GM23338 (cell line): ENCODE measurements at places on chromosomes 1 and 21. TPM values are rescaled to one million over a fixed set of nuclear protein-coding genes. Genes with fewer than 3 reads are reported as not detected.

Gene PRAMEF7
- total RNA-seq = not detected in 2 replicates

Gene AGT
- not detected in 2 replicates for total RNA-seq

Gene SNX7
- total RNA-seq = 23.0 and 31.9 TPM in 2 replicates

Gene FCRL6
- not detected in 2 replicates for total RNA-seq

Gene SMPDL3B
- total RNA-seq = 78.5 and 83.1 TPM in 2 replicates

DNA sequence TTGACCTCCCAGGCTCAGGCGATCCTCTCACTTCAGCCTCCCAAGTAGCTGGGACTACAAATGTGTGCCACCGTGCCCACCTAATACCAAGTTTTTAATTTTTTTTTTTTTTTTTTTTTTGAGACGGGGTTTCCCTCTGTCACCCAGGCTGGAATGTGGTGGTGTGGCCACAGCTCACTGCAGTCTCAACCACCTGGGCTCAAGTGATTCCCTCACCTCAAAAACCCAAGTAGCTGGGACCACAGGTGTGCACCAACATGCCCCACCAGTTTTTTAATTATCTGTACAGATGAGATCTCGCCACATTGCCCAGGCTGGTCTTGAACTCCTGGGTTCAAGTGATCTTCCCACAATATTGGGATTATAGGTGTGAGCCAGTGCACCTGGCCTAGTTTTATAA is 22.7 kb downstream of the PTP4A2 start:
- DNase-seq = no peak
- H3K36me3 ChIP-seq = peaks cover 20% of the 10 kb centered on the region; the same call in 1 of the 2 replicates
- no peak overlapping the region for H3K4me3 ChIP-seq
- no peaks in the 10 kb centered on the region for H3K4me1 ChIP-seq

DNA sequence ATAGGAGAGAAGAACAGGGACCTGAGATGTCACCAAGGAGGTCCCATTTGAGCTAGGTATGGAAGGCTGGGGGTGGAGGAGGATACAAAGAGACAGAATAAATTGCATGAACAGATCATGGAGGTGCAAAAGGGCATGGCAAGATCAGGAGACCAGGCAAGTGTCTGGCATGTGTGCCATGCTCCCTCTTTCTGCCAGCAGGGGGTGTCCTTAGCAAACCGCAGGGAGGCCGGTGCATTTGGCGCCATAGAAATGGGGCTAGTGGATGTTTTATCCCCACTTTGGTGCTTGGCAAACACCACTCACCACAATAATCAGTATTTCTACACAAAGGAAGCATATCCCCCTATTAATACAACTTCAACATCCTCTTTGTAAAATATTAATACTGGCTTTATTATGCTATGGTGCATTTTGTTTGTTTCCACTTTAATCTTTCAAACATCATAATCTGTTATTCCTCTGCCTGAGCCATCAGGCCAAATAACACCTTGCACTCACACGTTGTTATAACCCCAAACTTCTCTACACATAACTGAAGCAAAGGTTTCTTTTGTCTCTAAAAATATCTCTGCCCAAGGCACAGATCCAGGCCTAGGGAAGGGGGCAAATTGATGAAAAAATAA is 25.9 kb downstream of the S100A6 start:
- H3K4me1 ChIP-seq = no peaks in the 10 kb centered on the region
- DNase-seq = peak; percentile 74
- no peaks in the 10 kb centered on the region for H3K27me3 ChIP-seq
- no peak overlapping the region for H3K27ac ChIP-seq

DNA sequence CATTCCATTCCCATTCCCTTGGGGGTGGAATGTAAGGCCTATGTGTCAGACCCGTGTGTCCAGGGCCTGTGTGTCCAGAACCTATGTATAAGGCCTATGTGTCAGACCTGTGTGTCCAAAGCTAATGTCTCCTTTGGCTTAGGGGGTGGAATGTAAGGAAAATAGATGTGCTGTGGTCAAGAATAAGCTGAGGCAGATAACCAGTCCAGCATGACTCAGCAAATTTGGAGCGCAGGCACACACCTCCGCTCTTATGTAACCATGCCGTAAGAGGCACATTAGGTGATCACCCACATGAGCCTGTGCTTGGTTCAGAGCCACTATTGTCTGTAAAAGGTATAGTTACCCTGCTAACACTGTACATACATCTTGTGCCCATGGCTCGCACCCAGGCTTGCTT is 150.8 kb upstream of the SGIP1 start:
- H3K4me1 ChIP-seq = peaks cover 11% of the 10 kb centered on the region
- peaks cover 17% of the 10 kb centered on the region for H3K36me3 ChIP-seq
- no peaks in the 10 kb centered on the region for H3K27me3 ChIP-seq
- H3K27ac ChIP-seq = no peak overlapping the region
- H3K4me3 ChIP-seq = no peak overlapping the region
- peak; percentile 45 for DNase-seq

GRCh38 chr1:8019229-8019620 is 6.9 kb downstream of the ERRFI1 start:
- no peaks in the 10 kb centered on the region; the same call in 1 of the 2 replicates for H3K36me3 ChIP-seq
- no peak for DNase-seq
- H3K27ac ChIP-seq = peak overlapping the region; percentile 34
- H3K4me3 ChIP-seq = peak overlapping the region; percentile 7; the same call in 1 of the 2 replicates

GRCh38 chr1:205545991-205546390 is 41.5 kb downstream of the CDK18 start:
- no peaks in the 10 kb centered on the region for H3K36me3 ChIP-seq
- no peaks in the 10 kb centered on the region; the same call in 1 of the 2 replicates for H3K4me1 ChIP-seq
- no peak overlapping the region for H3K4me3 ChIP-seq

DNA sequence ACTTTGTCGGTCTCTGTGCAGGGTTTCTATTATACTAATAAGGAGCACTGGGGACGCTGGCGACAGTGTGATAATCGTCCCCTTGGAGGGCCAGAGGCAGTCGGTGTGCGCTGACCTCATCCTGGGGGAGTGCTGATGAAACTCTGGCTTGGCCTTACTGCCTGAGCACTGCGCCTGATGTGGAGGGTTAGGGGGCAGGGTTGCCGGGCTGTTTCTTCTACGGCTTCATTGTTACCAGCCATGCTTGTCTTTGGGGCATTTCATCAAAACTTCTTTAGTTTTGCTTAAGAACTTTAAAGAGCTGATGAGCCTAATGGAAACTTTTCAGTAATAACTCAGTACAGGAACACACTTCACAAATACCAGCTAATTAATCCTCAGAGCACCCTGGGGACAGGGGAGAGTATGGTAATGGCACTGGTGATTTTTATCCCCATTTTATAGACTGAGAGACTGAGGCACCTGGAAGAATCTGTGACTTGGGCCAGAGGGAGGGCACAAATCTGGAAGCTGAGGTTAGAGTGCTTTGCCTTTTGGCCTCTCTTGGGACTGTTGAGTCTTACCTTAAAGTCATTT is 81.8 kb downstream of the PEX14 start:
- peak; percentile 55 for DNase-seq
- H3K27me3 ChIP-seq = no peaks in the 10 kb centered on the region
- H3K4me1 ChIP-seq = peaks cover 30% of the 10 kb centered on the region
- peak overlapping the region; percentile 90 for H3K27ac ChIP-seq
- no peak overlapping the region for H3K4me3 ChIP-seq

GRCh38 chr1:245520611-245521010 is 365.8 kb downstream of the KIF26B start:
- no peaks in the 10 kb centered on the region for H3K27me3 ChIP-seq
- DNase-seq = no peak
- no peaks in the 10 kb centered on the region for H3K4me1 ChIP-seq
- H3K36me3 ChIP-seq = no peaks in the 10 kb centered on the region
- H3K4me3 ChIP-seq = no peak overlapping the region
- no peak overlapping the region for H3K27ac ChIP-seq

DNA sequence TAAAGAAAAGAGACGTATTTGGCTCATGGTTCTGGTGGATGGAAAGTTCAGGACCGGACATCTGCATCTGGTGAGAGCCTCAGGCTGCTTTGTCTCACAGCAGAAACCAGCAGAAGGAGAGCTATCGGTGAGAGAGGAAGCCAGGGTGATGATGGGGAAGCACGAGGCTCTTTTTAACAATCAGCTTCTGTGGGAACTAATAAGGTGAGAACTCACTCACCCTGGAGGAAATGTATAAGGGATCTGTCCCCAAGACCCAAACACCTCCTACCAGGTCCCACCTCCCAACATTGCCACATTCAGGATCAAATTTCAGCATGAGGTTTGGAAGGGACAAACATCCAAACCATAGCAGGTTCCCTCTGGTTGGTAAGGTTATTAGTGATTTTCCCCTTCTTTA is 32.8 kb downstream of the ASTN1 start:
- H3K36me3 ChIP-seq = no peaks in the 10 kb centered on the region
- no peak overlapping the region for H3K4me3 ChIP-seq
- H3K27ac ChIP-seq = no peak overlapping the region
- DNase-seq = no peak
- peaks cover 5% of the 10 kb centered on the region; the same call in 1 of the 2 replicates for H3K4me1 ChIP-seq

- H3K36me3 ChIP-seq = no peaks in the 10 kb centered on the region
- H3K4me1 ChIP-seq = no peaks in the 10 kb centered on the region
- no peaks in the 10 kb centered on the region for H3K27me3 ChIP-seq
Measured at GRCh38 chr1:2376261-2376741, 15.1 kb downstream of the MORN1 start.

GRCh38 chr21:37210130-37210529 is 57.0 kb downstream of the VPS26C start:
- no peak for DNase-seq
- no peaks in the 10 kb centered on the region for H3K27me3 ChIP-seq
- no peak overlapping the region for H3K27ac ChIP-seq
- no peak overlapping the region for H3K4me3 ChIP-seq
- no peaks in the 10 kb centered on the region for H3K4me1 ChIP-seq

DNA sequence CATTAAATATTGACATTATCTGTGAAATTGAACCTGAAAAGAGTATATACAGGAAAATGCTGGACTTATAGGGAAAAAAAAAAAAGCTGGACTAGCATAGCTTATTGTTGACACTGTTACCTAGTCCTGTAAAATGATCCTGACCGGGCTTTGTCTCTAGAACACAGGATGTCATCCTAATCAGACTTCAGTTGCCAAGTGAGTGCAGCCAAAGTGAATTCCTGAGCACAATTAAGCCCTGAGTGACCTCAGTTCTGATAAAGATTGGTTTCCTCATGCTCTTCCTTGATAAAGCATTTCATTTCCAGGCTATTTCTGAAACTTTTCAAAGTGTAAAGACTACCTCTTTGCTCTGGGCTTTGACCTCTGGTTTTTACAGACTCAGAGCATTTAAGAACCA is 19.8 kb downstream of the SELP start:
- DNase-seq = no peak
- no peak overlapping the region for H3K27ac ChIP-seq
- no peaks in the 10 kb centered on the region for H3K27me3 ChIP-seq
- no peaks in the 10 kb centered on the region for H3K36me3 ChIP-seq

DNA sequence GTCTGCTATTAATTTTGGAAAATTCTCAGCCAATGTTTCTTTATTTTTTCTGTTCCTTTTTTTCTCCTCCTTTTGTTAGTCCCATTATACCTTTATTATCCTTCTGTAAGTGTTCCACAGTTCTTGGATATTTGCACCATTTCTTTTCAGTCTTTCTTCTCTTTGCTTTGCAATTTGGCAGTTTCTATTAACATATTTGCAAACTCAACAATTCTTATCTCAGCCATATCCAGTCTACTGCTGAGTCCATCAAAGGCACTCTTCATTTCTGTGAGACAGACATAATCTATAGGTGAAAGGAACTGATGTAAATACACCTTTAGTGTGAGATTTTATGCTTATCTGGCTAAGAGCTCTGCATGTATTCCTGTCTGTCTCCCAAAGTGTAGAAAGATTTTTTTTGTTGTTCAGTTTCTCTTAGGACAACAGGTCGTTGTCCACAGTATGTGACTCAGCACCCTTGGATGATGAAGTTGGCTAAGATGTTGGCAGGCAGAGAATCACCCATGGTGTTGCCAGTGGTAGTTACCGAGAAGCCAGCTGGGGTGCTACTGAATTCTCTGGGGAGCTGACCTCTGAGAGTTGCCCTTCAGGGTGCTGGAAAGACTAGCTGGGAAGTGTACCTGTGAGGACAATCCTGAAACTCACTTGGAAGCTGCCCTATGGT is 38.4 kb downstream of the LEPR start:
- no peak for DNase-seq
- H3K27ac ChIP-seq = no peak overlapping the region
- no peak overlapping the region for H3K4me3 ChIP-seq
- H3K36me3 ChIP-seq = no peaks in the 10 kb centered on the region; the same call in 1 of the 2 replicates
- no peaks in the 10 kb centered on the region for H3K27me3 ChIP-seq

GRCh38 chr1:67753776-67754525 is 69.0 kb downstream of the GADD45A start:
- H3K27me3 ChIP-seq = no peaks in the 10 kb centered on the region
- H3K4me1 ChIP-seq = peaks cover 36% of the 10 kb centered on the region
- no peaks in the 10 kb centered on the region for H3K36me3 ChIP-seq
- H3K27ac ChIP-seq = no peak overlapping the region
- H3K4me3 ChIP-seq = no peak overlapping the region

DNA sequence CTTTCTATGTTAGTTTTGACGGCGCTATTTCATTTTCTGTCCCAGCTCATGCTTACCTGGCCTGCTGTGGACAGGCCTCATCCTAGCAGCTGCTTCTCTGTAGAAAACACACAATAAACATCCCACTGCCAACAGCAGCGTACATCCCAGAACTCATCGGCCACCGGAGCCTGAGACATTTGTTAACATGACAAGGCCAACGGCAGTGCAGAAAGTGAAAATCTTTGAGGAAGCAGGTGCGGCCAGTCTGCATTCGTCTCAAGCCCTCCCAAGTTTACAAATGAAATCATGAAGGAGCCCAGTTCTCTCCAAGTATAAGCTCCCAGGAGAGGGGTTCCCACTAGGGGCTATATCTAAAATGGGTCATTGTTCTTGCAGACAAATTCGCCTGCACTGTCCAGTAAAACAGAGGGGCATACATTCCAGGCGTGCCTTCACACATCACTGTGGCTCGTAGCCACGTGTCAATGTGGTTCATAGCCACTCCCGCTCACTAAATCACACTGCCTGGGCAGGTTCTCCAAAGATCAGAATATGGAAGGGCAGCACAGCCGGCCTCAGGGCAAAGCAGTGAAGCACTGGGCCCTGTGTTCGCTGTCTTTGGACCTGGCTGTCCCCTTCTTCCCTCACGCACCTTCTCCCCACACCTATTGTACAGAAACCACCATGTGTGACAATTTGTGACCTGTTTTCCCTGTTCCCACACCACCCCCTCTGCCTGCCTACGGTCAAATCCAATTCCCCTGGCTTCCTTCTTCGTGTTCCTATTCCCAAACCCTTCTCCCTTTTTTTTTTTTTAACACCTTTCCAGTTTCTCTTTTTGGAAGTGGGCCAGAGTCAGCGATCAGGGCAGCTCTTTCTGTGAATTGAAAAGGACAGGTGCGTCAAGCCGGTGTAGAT is 27.0 kb upstream of the ABCG1 start:
- no peak for DNase-seq
- H3K4me1 ChIP-seq = no peaks in the 10 kb centered on the region
- H3K36me3 ChIP-seq = no peaks in the 10 kb centered on the region
- H3K4me3 ChIP-seq = no peak overlapping the region
- no peaks in the 10 kb centered on the region for H3K27me3 ChIP-seq
- H3K27ac ChIP-seq = no peak overlapping the region

DNA sequence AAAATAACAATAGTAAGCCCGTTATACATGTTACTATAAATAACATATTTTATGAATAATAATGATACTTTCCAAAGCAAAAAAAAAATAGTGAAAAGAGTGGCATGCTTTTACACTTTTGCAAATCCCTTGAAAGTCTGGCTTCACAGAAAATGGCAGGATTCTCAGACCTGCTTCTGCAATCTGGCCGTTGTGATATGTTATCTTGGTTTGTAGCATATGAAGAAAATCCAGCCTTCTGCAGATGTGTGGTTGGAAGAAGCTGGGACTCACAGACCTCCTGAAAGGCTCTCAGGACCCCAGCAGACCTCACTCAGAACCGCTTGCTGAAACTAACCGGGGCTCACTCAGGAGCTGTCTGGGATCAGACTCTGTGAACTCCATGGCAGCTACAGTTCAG is 256.0 kb upstream of the TMEM51 start:
- H3K27ac ChIP-seq = no peak overlapping the region
- no peak overlapping the region for H3K4me3 ChIP-seq
- peaks cover 8% of the 10 kb centered on the region; the same call in 1 of the 2 replicates for H3K4me1 ChIP-seq
- no peaks in the 10 kb centered on the region for H3K27me3 ChIP-seq
- DNase-seq = no peak
